A549 treated with AZD2906 at 1 μM for 4 hours (cell line): ENCODE measurements at places on chromosomes 5 and 9. TPM values are rescaled to one million over a fixed set of nuclear protein-coding genes. Genes with fewer than 3 reads are reported as not detected.

The RNF183 gene
- 0.10 to 0.19 TPM in 2 of 5 replicates, not detected in the others for total RNA-seq

The ARSI gene
- 30.6 to 37.4 TPM (median 32.4 TPM) in 5 replicates for total RNA-seq

The LECT2 gene
- not detected in 5 replicates for total RNA-seq

The ATP10B gene
- total RNA-seq, result not detected in 5 replicates

The DNAH5 gene
- total RNA-seq, result 1.5 to 2.5 TPM (median 1.9 TPM) in 5 replicates

The ARID3C gene
- total RNA-seq, result 0.11 to 0.32 TPM (median 0.17 TPM) in 5 replicates

The DMRT2 gene
- total RNA-seq, result 0.03 to 0.10 TPM (median 0.08 TPM) in 3 of 5 replicates, not detected in the others

The PHF24 gene
- total RNA-seq, result 0.07 to 0.19 TPM (median 0.13 TPM) in 5 replicates
